ENCODE measurements at places on chromosomes 5 and 9. TPM values are rescaled to one million over a fixed set of nuclear protein-coding genes. Genes with fewer than 3 reads are reported as not detected.
A peak's percentile ranks its signal among the peaks of the same experiment; 100 is the strongest.

DNA sequence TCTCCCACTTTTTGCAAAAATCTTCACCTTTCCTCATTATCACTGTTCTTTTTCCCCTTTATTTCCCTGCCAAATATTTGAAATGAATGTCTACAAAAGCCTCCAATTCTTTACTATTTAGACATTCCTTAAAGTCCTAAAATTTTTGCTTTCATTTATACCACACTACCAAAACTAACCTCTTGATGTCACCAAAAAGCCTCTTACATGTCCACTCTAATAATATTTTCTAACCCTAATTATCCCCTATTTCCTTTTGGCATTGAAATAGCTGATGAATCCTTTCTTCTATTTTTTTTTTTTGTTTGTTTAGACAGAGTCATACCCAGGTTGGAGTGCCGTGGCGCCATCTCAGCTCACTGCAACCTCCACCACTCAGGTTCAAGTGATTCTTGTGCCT, 32.3 kb upstream of the NRG2 start:
- H3K27me3 ChIP-seq, result peaks cover 20% of the 10 kb centered on the region
- H3K27ac ChIP-seq, result no peak overlapping the region
- no peaks in the 10 kb centered on the region for H3K4me1 ChIP-seq
- no peak for DNase-seq

DNA sequence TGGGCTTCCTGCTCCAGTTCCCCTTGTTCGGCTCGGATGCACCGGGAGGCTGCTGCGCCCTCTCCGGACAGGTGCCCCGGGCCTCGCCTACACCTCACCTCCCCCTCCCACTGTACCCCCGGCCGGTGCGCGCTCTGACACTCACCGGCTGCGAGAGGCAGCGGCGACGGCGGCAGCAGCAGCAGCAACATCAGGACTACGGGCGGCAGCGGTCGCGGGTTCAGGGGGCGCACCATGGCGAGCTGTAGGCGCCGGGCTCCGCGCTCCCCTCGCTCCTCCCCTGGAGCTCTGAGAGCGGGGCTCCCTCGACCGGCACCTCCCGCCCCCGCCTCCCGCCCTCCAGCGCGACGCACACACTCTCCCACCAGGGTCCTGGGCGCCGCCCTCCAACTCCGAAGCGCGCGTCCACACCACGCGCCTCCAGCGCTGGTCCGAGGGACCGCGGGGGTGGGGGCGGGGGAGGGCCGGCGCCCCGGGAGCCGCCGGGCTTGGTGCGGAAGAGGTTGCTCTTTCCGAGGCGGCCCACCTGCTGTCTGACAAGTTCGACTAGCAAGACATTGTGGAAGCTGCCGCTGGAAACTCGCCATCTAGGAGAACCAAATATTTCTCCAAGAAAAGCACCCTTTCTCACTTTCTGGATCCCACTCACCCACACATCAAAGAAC, at the start of gene GFRA3:
Gene GFRA3, minus strand, starts transcription at position 433 of the 665 bp plus-strand sequence. Its CDS starts 197 bp downstream, at position 236.
- H3K27ac ChIP-seq, result no peak within 1 kb of the TSS
- no peak for DNase-seq
- H3K27me3 ChIP-seq, result peaks cover 20% of the 10 kb centered on the region
- no peaks in the 10 kb centered on the region for H3K36me3 ChIP-seq
- peak within 1 kb of the TSS; percentile 56 for H3K4me3 ChIP-seq
- H3K4me1 ChIP-seq, result peaks cover 6% of the 10 kb centered on the region

Gene UGT3A1
- total RNA-seq, result not detected

- H3K36me3 ChIP-seq, result no peaks in the 10 kb centered on the region
- DNase-seq, result no peak
- H3K4me3 ChIP-seq, result no peak overlapping the region
- H3K27me3 ChIP-seq, result peaks cover 3% of the 10 kb centered on the region
- no peaks in the 10 kb centered on the region for H3K4me1 ChIP-seq
Observed at GRCh38 chr9:86175743-86176456, 76.5 kb upstream of the GOLM1 start.

DNA sequence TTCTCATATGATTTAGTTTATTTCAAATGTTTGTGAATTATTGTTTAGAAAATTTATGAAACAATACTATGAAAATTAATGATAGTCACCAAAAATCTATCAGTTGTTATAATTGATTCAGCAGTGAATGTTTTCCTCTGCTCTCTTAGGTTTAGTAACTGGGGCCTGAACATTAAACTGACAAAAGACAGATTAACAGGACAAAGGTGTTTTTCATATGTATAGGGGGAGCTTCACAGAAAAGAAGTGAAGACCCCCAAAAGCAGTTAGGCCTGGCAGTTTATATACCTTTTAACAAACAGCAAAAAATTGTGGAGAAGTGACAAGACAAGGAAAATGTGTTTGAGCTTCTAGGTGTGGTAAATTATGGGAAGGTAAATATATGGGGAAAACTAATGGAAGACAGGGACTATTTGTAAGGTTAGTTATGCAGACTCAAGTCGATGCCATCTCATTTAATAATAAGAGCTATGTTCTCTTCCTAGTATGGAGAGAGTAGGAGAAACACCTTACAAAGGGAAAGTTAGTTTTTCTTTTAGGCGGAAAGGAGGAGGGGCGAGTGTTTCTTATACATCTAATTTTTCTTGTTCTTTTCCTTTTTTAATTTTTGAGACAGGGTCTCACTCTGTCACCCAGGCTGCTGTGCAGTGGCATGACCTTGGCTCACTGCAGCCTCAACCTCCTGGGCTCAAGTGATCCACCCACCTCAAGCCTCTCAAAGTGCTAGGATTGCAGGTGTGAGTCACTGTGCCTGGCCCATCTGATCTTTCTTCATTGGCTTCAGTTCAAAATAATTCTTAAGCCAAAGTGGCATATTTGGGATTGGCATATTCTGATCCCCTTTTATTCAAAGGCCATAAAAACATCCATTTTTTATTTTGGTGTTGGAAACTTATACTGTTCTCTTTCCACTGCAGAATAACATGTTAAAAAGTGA, 77.8 kb downstream of the C9orf153 start:
- H3K4me1 ChIP-seq, result no peaks in the 10 kb centered on the region
- H3K4me3 ChIP-seq, result no peak overlapping the region
- H3K27me3 ChIP-seq, result peaks cover under 1% of the 10 kb centered on the region
- H3K27ac ChIP-seq, result no peak overlapping the region
- DNase-seq, result no peak
- H3K36me3 ChIP-seq, result no peaks in the 10 kb centered on the region

Gene FBP2
- total RNA-seq, result not detected

All from activated B cell treated with CpG ODN at 0.5 μM for 24 hours (primary cell).